ENCODE measurements at places on chromosomes 11 and 22. TPM values are rescaled to one million over a fixed set of nuclear protein-coding genes. Genes with fewer than 3 reads are reported as not detected.
A peak's percentile ranks its signal among the peaks of the same experiment; 100 is the strongest.

GRCh38 chr11:57778318-57779037, 16.9 kb downstream of the CTNND1 start:
- DNase-seq = peak; percentile 99

GRCh38 chr11:122404571-122404970, 251.0 kb upstream of the UBASH3B start:
- no peak for DNase-seq

DNA sequence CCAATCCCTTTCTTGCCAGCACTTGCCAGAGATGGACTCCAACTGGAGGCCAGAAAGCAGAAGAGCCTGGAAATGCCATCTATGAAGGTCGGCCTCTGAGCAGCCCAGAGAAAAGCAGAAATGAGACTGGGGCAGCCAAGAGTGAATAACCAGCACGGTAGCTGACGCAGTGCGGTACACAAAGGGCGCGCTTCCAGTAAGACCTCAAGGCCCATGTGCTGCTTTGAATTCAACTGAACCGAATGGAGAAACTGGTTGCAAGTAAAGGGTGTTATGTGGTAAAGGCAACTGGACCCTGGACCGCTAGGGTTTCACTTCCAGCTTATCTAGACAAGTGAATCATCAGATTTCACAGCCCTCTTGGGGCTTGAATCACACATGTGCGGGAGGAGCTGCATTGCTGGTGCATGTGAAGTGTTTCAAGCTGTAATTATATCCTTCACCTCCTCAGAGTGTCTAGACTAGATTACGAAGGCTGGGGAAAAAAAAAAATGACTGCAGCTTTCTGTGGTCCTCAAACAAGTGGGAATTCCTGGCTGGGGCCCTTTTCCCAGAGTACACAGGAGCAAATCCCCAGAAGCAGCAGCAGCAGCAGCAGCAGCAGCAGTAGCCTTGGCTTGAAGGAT, 128.9 kb downstream of the CCDC34 start:
- no peak for DNase-seq

Gene C11orf86
- total RNA-seq = not detected

- DNase-seq = no peak
Measured at GRCh38 chr22:37371491-37371890, 55.8 kb downstream of the ELFN2 start.

GRCh38 chr11:95068549-95068948, 1.8 kb downstream of the SRSF8 start:
- peak; percentile 96 for DNase-seq

Gene IL17REL
- total RNA-seq = 0.17 TPM

Gene APOL4
- total RNA-seq = 2.4 TPM

GRCh38 chr11:70605468-70605815, 207.1 kb downstream of the CTTN start:
- no peak for DNase-seq

DNA sequence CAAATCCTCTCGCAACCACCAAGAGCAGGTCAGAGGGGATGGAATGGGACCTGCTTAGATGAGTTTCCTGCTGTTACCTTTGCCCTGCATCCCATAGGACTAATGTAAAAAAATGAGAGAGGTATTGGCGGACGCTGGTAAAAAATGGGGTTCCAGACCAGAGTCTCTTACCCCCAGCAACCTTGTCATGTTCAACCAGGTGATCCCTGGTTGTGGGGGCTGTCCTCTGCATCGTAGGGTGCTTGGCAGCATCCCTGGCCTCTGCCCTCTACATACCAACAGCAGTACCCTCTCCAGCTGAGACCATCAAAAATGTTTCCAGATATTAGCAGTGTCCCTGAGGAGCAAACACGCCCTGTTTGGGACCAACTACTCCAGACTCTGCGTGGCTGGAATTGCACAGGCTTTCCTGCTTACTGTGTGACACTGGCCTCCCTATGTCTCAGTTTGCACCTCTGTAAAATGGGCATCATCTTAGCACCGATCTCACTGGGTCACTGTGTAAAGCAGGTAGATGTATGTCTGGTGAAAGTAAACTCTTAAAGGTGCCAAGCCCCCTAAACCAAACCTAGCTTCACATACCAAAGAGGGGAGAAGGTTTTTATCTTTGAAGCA, 1.5 kb downstream of the APOL6 start:
- no peak for DNase-seq

DNA sequence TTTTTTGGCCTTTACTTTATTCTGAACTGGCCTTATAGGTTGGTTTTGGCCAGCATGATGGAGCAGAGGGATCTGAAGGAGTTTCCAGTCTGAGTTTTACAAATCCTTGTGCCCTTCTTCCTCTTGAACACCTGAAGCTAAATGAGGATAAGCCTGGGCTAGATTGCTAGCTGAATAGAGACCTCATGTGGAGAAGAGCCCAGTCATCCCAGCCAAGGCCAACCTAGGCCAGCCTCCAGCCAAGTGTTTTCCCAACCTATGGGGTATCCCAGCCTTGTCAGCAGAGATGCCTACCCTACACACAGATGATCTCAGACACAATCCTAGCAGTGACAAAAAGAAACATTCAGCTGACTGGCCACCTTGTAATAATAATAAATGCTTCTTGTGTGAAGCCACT, 966 bp upstream of the CASP12 start:
- peak; percentile 51 for DNase-seq

Gene KCNJ4
- total RNA-seq = not detected

Gene KCNE3
- 1.1 TPM for total RNA-seq

- DNase-seq = no peak
Measured at GRCh38 chr11:108561535-108561991, 32.0 kb downstream of the EXPH5 start.

GRCh38 chr11:69066122-69067112, 17.7 kb downstream of the TPCN2 start:
- DNase-seq = no peak

Gene SCARF2
- 12.0 TPM for total RNA-seq

- DNase-seq = peak; percentile 5
Measured at GRCh38 chr22:38970551-38970950, 11.6 kb upstream of the APOBEC3B start.

DNA sequence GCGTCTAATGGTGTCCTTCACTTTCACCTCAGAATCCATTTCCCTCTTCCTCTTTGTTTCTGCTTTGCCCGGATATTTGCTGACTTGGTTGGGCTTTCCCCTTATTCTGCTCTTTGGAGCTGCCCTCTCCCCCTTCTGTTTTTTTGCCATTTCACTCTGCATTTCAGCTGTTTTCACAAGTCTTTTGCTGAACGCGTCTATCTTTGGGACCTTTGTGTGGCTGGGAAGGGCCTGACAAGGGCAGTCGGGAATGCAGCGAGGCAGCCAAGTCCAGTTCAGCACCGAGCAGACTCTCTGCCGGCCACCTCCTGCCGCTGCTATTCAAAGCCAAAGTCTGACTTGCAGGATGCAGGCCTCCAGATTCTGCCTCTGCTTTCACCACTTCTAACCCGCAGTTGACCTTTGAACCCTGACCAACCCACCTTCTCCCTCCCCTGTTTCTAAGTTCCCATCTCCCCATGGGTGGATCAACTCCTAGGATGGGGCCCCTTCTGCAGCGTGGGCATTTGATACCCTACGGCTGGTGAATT, 38.2 kb downstream of the FEZ1 start:
- DNase-seq = no peak

DNA sequence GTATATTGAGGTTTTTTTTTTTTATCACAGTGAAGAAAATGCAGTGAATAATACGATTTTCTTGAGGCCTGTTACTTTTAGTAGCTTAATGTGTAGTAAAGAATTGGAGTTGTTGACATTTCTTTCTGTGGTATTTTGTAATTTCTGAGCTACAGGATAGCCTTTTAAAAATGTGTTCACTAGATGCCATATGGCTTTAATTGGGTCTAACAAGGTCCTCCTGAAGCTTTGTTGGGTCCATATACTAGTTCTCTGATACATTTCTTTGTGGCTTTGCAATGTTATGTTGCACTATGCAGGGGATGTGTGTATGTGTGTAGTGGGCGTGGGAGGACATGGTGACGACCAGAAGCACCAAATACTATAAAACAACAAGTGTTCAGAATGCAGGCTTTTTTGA, 25.1 kb downstream of the FBXO7 start:
- DNase-seq = no peak

DNA sequence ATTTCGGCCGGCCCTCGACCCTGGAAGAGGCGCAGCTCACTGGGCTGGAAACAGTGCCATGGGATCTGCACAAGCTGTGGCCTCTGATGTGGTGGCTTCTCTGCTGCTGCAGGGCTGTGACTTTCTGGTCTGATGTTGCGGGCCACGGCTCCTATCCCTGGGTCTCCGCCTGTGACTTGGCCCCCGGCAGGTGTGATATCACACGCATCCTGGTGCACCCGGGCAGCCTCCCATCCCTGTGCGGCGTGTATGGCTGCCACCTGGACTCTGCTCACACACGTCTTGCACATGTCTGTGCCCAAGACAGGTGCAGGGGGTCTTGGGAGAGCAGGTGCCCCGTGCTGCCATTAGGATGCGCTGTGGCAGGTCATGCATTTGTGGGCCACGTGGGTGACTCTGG, 31.1 kb downstream of the GRAMD4 start:
- no peak for DNase-seq

DNA sequence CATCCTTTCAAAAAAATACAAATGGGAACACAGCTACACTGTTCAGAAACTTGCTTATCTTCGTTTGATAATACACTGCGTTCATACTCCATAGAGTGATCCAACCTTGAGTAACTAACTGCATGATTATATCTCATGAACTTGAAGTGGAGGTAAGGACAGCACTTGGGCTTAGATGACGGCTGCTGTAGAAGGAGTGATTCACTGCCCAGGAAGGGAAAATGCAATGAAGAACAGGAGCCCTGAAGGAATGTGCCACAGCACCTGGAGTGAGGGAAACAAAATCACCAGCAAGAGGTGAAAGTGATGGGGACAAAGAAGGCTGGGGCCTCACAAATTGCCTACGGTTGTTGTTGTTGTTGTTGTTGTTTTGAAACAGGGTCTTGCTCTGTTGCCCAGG, 44.1 kb upstream of the SC5D start:
- no peak for DNase-seq

Gene P2RY2
- 1.2 TPM for total RNA-seq

GRCh38 chr11:128726458-128727139, 32.7 kb downstream of the FLI1 start:
- no peak for DNase-seq

DNA sequence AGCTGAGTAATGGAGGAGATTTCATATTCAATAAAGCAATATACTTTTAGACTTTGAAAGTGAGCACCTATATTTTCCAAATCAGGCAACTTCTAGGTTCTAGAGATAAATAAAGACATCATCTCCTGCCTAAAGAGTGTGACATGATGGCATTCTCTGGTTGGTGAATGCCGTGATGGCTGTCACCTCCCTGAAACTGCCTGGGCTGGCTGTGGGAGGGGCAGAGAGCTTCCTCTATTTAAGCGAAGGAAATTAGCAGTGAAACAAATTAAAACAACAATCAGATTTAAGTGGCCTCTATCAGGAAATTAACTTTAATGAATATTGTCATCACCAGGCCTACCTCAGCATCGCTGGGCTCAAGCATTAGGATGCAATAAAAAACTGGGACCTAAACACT, 113.9 kb downstream of the ARL14EP start:
- DNase-seq = no peak

GRCh38 chr11:17719938-17720795, 796 bp downstream of the MYOD1 start:
- DNase-seq = peak; percentile 57

DNA sequence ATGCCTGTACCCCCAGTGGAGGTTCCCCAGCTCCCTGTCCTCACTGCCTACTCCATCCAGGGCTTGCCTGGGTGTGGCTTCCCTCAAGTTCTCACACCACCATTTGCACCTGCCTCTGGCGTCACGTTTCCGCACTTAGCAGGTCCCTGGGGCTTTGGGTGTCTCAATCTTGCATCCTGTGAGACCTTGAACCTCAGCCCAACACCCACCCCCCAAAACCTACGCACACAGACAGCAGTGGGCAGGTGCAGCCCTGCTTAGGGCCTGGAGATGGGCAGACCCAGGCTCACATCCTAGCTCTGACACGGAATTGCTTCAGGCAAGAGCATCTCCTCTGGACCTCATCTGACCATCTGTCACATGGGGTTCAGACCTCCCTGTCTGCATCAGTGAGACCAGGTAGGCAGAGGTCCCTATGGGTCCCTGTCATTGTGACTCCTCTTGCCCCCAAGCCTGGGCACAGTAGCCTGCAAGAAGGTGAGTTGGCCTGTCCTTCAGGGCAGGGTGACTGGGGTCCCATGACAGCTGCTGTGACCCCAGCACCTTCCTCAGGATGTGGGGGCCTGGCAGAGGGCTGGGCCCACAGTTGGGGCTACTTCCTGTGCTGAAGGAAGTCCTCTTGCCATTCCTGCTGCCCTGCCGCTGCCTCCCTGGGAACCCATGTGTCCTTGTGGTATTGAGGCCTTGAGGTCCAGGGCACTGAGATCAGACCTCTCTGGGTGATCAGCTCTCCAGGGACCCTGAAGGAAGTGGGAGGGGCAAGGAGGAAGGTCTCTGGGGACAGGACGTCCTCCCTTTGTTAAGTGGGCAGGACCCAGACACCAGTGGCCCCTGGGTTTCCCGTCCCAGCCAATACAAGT, 2.0 kb downstream of the SIPA1 start:
- peak; percentile 40 for DNase-seq

- no peak for DNase-seq
Measured at GRCh38 chr11:80024119-80024518, 583.3 kb upstream of the TENM4 start.

Gene OR52I2
- not detected for total RNA-seq

DNA sequence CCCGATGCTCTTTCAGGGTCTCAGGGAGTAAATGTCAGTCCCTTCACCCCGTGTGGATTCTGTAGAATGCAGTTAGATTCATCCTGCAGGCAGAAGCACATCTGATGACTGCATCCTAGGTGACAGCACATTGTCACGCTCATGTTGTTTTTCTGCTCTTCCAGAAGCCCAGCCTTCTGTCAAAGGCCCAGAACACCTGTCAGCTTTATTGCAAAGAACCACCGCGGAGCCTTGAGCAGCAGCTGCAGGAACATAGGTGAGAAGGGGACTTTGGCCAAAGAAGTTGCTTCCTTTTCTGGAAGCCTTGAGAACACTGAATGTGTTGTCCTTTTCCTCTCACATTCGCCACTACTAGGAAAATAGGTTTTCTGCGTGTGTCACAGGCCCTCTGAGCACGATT, 43.7 kb downstream of the PPP2R1B start:
- no peak for DNase-seq

Gene KCNJ5
- total RNA-seq = 0.14 TPM

- peak; percentile 88 for DNase-seq
Measured at GRCh38 chr11:2109541-2110019, 29.6 kb downstream of the IGF2 start.

DNA sequence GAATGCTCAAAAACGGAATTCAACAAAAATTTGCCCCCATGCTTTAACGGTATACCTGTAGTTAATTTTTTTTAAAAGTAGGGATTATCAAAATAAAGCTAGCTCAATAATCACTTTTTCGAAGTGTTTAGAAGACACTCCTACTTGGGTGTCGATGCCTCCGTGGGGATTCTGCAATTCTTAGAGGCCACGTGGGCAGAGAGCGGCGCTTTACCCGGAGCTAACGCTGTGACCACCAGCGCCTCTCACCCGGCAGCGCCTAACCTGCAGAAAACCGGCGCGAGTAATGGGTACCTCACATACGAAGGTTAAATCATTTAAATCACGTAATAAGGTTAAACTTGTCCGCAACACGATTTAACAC, 583 bp downstream of the TAF1D start:
- peak; percentile 74 for DNase-seq

Gene OR2AG2
- total RNA-seq = not detected

GRCh38 chr22:26674211-26675190, 17.1 kb downstream of the MIAT start:
- no peak for DNase-seq
